Ovary (tissue), 10 donors: ENCODE measurements at places on chromosomes 5 and 9. TPM values are rescaled to one million over a fixed set of nuclear protein-coding genes. Genes with fewer than 3 reads are reported as not detected.

Gene HTR1A
- not detected for total RNA-seq

Gene GPX8
- total RNA-seq = 18.0 TPM

GRCh38 chr5:135254183-135254582, 144.8 kb downstream of the MACROH2A1 start:
- DNase-seq = no peak

Gene C5orf58
- total RNA-seq = not detected

DNA sequence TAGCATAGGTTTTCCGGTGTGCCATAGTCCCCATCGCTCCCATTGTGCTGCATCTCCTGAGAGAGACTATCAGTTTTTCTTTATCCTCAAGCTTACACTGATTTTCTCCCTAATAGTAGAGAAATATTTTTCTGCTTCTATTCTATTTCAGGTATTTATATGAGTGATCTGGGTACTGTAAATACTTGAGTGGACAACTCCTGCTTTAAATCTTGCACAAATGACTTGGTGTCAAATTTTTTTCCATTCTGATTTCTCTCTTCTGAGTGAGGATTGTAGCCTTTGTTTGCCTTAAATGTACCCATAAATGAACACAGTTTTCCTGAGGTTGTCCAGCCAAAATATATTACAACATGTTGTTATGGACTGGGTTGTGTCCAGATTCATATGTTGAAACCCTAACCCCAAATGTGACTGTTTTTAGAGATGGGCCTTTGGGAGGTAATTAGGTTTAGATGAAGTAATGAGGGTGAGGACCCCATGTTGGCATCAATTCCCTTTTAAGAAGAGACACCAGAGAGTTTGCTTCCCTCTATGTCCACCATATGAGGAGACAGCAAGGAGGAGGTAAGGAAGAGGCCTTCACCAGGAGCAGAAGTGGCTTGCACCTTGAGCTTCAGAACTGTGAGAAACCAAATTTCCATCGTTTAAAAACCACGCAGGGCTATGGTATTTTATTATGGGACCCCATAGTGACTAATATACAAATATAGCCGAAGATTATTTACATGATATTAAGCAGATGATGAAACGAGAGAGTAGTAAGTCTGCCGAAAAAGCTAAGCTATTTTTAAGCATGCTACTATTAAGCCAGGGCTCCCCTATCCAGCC, 336.4 kb upstream of the MPDZ start:
- no peak for DNase-seq

DNA sequence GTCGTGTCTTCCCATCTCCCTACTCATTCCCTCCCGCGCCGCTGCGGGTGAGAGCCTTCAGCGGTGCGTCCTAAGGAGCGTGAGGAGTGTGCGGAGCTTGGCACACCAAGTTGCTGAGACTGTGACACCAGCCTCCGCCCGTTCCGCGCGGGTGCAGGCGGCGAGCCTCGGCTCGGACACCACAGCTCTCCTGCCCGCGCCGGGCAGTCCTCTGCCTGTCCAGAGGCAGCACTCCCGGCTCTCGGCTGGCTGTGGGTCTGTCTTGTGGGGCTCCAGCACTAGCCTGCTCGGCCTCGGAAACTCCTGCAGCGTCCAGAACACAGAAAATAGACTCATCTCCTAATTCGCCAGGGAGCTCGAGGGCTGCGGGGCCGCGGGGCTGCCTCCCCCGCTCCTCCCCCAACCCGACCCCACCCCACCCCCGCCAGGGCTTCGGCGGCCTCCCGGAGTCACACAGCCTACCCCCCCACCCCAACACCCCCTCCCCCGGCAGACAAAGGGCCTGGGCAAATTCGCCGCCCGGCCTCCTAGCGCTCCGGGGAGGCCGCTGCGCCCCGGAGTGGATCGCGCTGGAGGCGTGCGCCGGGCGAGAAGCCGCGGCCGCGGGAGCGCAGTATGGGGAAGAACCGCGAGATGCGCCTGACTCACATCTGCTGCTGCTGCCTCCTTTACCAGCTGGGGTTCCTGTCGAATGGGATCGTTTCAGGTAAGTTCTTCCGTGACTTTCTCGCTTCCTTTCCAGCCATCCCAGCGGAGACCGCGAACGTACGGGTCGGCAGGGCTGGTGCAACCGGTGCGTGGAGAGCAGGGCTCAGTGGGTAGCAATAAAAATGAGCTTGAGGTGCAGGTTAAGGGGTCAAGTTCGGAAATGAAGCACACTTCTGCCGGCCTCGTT, at the start of gene ADAMTS19:
TSS of gene ADAMTS19 (plus strand) at position 522 of the 895 bp plus-strand sequence. CDS start at position 616, 94 bp downstream.
- DNase-seq = peak; percentile 32
